ENCODE measurements at places on chromosomes 7 and 10.

DNA sequence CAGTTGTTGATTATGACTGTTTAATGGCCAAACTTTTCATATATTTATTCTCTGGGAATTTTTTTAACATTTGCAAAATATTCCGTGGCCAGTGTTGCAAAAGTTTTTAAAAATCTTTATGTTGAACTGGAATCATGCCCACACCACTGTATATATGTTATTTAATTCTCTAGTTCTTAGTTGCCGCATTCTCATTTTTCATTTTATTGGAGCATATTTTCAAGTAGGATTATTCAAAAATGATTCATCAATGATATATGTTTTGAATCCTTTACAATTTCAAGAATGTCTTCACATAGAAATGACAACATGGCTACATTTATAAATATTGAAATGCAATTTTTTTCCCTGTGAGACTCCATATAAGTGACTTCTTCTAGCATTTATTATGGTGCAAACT, 188.6 kb upstream of the LRRTM3 start:
- no peak for DNase-seq

DNA sequence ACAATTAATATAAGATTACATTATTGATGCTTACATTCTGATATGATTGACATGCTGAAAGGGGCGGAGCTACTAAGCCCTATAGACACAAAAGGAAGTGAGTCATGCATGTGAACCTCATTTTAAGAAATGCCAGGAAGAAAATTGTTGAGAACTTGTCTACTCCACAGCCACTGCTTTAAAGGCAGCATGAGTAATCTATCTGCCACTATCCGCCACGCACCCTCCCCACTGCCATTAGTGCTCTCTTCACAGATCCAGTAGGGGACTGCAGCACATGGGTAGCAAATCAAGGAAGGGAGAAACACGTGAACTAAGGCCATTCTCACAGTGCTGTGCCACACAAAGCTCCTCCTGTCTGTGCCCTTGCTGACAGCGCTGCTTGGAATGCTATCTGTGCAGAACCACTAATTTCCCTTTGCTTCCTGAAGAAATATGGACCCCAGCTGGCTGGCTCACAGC, 524.8 kb downstream of the GRM8 start:
- DNase-seq, result peak; percentile 27

DNA sequence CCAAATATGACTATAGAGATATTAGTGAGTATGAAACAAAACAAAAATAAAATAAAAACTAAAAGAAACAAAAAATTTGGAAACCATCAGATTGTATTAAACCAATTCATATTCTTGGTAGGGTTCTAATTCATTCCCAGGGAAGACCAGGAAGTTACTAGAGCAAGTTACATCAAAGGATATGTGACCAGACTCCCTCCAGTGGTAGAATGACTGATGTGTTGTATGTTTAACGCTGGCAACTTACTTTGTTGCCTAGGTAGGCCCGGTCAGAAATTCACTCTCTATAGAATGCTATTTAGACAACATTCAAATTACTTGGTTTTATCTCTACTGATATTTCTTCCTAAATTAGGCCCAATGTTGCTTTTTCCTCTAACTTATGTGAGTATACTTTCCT, 5.2 kb downstream of the PHYHIPL start:
- no peak for DNase-seq

DNA sequence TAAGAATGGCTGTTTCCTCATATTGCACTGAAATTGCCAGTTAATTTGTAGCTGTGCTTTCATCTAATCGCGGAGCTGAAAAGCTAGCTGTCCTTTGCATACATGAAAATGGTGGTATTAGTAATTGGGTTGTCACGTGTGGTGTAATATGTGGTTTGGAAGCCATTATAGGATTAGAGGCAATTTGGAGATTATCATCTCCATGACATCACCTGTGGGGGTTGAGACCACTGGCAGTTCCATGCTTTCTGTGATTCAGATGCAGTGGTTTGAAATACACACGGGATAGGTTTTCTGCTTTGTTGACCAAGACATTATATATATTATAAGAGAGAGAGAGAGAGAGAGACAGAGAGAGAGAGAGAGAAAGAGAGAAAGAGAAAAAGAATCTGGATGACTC, 180.8 kb downstream of the RAB11FIP2 start:
- no peak for DNase-seq

DNA sequence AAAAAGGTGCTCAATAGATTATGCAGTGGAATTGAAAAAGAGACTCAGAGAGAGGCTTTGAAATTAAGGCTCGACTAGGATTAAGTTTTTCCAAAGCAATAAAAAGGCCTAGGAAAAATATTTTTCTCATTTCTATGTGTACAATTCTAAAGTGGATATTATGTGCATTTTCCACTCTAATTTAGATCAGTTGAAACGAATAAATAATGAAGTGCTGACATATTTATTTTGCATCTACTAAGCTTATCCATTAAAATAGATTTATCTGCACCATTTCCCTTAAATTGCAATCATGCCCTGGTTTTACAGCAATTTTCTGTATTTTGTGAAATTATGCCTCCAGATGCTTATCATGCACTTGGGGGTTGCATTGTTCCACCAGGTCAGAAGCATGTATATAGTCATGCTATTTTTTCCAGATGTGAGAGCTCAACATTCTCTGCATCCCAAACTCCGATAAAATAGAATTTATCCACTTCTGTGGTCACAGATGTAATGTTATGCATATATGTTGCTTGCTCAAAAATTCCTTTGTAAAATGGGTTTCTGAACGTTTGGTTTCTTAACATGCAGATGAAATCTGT, 18.3 kb downstream of the FIGNL1 start:
- no peak for DNase-seq

DNA sequence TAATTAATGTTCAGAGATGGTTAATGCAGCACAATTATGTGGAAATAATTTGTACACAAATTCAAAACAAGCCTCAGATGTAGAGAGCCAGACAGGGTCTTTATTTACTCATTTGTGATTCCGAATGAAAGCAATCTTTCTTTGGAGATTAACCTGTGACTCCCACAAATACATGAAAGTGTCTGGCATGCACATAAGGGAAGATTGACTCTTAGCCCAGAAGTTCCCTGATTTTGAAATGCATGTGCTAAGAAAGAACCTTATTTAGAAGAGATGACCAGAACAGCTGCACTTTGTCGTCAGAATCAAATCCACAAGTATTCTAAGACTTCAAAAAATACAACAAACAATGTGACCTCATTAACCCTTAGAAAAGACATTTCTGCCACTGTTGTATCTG, 45.1 kb downstream of the RNLS start:
- DNase-seq, result peak; percentile 33

DNA sequence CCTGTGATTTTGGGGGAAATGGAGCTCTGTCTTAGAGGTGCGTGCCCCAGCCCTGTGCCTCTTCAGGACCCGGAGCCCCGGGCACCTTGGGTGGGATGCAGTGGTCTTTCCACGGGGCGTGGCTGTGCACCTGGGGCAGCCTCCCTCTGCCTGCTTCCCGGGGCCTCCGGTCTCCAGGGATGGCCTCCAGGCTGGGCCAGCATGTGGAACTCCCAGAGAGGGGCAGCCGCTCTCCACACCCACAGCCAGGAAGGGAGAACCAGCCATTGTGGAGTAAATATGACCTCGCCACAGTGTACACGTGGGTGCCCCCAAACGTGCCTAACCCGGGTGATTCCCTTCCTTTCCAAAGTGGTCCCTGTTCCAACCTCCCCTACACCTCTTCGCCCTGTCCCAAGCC, 52.6 kb downstream of the JAKMIP3 start:
- DNase-seq, result no peak

DNA sequence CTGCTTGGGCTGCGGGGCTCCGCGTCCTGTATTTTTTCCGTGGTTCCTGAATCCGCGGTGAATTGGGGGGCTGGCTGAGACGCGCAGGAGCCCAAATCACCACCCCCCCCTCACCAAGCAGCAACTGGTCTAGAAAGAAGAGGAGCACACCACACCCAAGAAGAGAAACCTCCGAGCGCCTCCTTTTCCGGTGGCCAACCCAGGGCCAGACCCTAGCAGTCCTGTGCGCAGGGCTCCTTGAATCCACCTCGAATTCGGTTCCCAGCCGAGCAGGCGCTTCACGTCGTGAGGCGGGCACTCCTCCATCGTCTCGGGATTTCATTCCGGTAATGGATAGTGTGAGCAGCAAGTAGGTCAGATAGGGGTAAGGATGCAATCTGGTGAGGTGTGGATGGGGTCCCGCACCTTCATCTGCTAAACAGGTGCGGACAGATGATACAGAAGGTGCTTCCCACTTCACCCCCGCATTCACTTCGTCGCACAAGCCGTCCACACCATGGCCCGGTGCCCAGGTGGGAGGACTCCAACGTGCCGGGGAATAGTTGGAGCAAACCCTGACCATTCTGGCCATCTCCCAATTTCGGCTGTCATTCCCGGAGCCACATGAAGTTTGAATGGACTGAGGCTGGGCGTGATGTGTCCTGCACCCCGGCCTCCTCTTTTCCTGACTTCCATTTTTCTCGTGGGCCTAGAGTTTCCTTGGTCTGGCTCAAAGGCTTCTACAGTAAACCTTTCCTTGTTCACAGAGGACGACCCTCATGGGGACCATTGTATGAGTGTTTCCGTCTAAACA, 19.8 kb upstream of the ZNF273 start:
- DNase-seq, result no peak

- DNase-seq, result no peak
These were observed 363.7 kb downstream of the DPP6 start for GRCh38 chr7:154415709-154416399.

GRCh38 chr7:155670521-155670920, 26.1 kb downstream of the RBM33 start:
- no peak for DNase-seq

GRCh38 chr7:125695626-125696025, 766.0 kb upstream of the POT1 start:
- no peak for DNase-seq

DNA sequence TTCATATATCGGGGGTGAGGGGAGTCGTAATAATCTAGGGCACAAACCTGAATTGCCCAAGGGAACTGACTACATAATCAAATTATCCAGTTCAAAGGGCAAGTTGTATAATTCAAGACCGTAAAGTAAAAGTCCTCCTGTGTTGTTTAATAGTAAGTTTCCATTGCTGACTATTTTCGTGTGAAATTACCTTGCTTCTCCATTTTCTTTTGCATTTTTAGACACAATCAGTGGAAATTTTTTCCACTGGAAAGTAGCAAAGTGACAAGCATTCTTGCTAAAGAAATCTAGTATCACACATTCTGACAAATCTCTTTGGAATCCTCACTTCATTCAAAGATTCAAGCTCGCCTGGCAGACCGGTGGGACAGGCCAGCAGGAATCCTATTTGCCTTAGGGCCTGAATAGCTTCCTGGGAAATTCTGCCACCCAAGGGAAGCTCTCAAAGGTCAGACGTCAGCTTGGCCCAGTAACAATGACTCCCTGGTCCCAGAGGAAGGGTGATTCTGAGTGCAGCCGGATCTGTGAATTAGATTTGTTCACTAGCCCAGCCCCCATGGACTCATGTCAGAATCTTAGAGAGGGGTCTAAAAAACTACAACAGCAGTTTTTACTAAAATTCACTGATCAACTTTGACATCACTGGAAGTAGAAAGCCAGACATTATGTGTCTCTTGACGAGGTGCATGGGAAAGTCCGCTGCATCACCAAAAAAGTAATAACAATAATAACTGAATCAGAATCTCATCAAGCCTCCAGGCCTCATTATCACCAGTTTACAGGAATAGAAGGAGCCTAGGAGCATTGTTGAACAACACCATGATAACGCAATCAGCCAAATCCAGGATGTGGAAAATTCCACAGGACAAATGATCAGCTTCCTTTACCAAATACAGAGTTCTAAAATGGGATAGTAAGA, 161.0 kb downstream of the SKIDA1 start:
- no peak for DNase-seq

DNA sequence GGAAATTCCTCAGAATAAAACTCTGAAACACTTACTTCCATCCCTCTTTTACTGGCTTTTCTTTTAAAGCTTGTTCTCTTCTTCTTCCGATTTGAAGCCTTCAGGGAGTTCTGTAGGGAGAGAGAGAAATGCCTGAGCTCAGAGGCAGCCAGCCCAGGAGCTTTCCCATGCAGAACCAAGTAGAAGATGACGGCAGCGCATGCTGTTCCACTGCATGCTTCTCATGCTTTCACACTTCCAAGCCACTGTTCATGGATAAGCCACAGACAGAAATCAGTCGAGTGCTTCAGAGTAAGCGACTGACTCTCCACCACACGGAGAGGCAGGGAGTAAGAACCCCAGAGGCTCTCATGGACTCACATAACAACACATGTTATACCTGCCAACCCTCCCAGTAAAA, 237.3 kb downstream of the DGKI start:
- no peak for DNase-seq

- no peak for DNase-seq
These were observed 132.1 kb upstream of the CDK6 start for GRCh38 chr7:92968502-92968901.

- peak; percentile 1 for DNase-seq
These were observed 153.3 kb downstream of the STK31 start for GRCh38 chr7:23863209-23863787.

GRCh38 chr7:89813081-89813480, 341.2 kb upstream of the STEAP1 start:
- no peak for DNase-seq

DNA sequence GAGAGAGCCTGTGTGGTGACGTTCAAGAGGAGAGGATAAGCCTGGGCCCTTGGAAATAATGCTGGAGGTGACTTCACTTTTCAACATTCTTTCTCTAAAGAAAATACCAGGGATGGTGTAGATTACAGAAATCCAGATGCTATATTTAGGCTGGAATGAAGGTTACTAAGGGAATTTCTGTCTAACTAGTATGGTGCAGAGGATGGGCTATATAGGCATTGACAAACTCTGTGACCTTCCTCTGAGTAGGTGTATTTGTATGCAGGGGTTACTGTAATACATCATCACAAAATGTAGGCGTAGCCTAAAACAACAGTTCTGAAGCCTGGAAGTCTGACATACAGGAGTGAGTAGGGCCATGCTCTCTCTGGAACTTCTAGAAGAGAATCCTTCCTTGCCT, 155.3 kb upstream of the INHBA start:
- peak; percentile 41 for DNase-seq

- DNase-seq, result no peak
These were observed 97.9 kb downstream of the TMEM168 start for GRCh38 chr7:112692333-112692732.

- peak; percentile 31 for DNase-seq
These were observed 8.8 kb upstream of the FGL2 start for GRCh38 chr7:77208416-77208815.

DNA sequence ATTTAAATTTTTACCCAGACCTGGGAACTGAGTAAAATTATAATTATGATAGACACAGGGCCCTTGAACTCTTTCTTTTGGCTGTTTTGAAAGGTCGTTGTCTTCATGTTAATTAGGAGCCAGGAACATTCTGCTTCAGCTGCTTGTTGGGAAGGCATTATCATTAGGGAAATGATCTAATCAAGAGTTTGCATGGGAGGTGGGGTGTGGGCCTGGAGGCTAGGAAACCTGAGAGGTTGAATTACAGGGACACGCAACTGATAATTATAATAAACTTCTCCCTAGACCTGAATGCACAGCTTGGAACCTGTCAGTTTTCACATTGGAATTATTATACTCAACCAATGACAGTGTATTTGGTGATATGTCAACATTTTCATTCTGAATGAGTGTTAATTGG, 237.7 kb downstream of the CACNB2 start:
- DNase-seq, result no peak

Data from suppressor macrophage treated with lipopolysaccharide for 1 hour (primary cell).